ENCODE measurements at places on chromosomes 1 and 21. TPM values are rescaled to one million over a fixed set of nuclear protein-coding genes. Genes with fewer than 3 reads are reported as not detected.

The YBX1 gene
- total RNA-seq, result 764 TPM

The GPR52 gene
- total RNA-seq, result not detected

The NR0B2 gene
- total RNA-seq, result not detected

The DPH5 gene
- total RNA-seq, result 31.8 TPM

The PLEKHA6 gene
- total RNA-seq, result 21.5 TPM

The OR10J1 gene
- not detected for total RNA-seq

The HIVEP3 gene
- 2.0 TPM for total RNA-seq

The ARHGAP30 gene
- total RNA-seq, result 0.07 TPM

The ITLN1 gene
- total RNA-seq, result not detected

The RGS18 gene
- total RNA-seq, result not detected

The BSND gene
- not detected for total RNA-seq

The CYP4A22 gene
- total RNA-seq, result not detected

The ATP1A2 gene
- total RNA-seq, result 0.13 TPM

The ADAMTSL4 gene
- total RNA-seq, result 4.8 TPM

The ATP6V1G3 gene
- total RNA-seq, result not detected

The DNM3 gene
- total RNA-seq, result 0.70 TPM

The TMEM81 gene
- 2.9 TPM for total RNA-seq

The ALX3 gene
- not detected for total RNA-seq

The RGL1 gene
- total RNA-seq, result 0.87 TPM

The JAM2 gene
- not detected for total RNA-seq

The AMY1A gene
- total RNA-seq, result not detected

The DISP1 gene
- total RNA-seq, result 1.8 TPM

The KCNH1 gene
- 2.7 TPM for total RNA-seq

The FCER1A gene
- not detected for total RNA-seq

The CFAP126 gene
- total RNA-seq, result 0.33 TPM

The B3GALNT2 gene
- total RNA-seq, result 18.4 TPM

The CYYR1 gene
- total RNA-seq, result not detected

The PLPP3 gene
- total RNA-seq, result 31.6 TPM

The F13B gene
- total RNA-seq, result not detected

The RUNX3 gene
- total RNA-seq, result 5.7 TPM

The AK5 gene
- total RNA-seq, result 5.8 TPM

The B3GALT5 gene
- 0.22 TPM for total RNA-seq

The DPH2 gene
- total RNA-seq, result 37.6 TPM

The SF3B4 gene
- 128 TPM for total RNA-seq

The PCBP3 gene
- 2.1 TPM for total RNA-seq

The KRTAP10-3 gene
- total RNA-seq, result not detected

The SLC9C2 gene
- total RNA-seq, result not detected

The SYT2 gene
- 0.06 TPM for total RNA-seq

The CLDN17 gene
- total RNA-seq, result not detected

The PCNX2 gene
- 11.3 TPM for total RNA-seq

The CRP gene
- total RNA-seq, result not detected

The NUP210L gene
- total RNA-seq, result not detected

The PERM1 gene
- total RNA-seq, result 0.06 TPM

The KIAA0040 gene
- 0.56 TPM for total RNA-seq

The DMBX1 gene
- 0.99 TPM for total RNA-seq

The ADGRL4 gene
- total RNA-seq, result not detected

The CYP4X1 gene
- not detected for total RNA-seq

The ALG14 gene
- 5.6 TPM for total RNA-seq

The KRTAP20-4 gene
- total RNA-seq, result not detected

The CGN gene
- 1.6 TPM for total RNA-seq

The SERPINC1 gene
- not detected for total RNA-seq

The CDA gene
- total RNA-seq, result 35.1 TPM

The BATF3 gene
- 31.6 TPM for total RNA-seq

The RNF186 gene
- not detected for total RNA-seq

The SFPQ gene
- total RNA-seq, result 213 TPM

The S100A8 gene
- not detected for total RNA-seq
